ENCODE measurements at places on chromosomes 4 and X. TPM values are rescaled to one million over a fixed set of nuclear protein-coding genes. Genes with fewer than 3 reads are reported as not detected.

DNA sequence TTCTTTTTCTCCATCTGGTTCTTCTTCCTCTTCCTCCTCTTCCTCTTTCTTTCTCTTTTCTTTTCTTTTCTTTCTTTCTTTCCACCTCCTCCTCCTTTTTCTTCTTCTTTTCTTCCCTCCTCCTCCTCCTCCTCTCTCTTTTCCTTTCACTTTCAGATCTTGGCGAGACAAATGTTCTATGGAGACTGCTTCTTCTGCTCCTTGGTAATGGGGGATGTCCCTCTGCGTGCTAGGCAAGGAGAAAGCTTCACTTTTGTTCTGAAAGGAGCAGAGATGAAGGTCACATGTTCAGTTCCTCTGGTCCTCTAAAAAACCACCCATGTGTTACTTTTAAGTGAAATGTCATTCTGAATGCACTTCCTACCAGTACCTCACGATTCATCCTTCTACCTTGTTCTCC lies 33.2 kb downstream of the NBDY start:
- peaks cover 3% of the 10 kb centered on the region for H3K4me1 ChIP-seq
- no peak overlapping the region for H3K4me3 ChIP-seq
- no peak for DNase-seq
- H3K36me3 ChIP-seq: no peaks in the 10 kb centered on the region
- H3K27ac ChIP-seq: no peak overlapping the region

DNA sequence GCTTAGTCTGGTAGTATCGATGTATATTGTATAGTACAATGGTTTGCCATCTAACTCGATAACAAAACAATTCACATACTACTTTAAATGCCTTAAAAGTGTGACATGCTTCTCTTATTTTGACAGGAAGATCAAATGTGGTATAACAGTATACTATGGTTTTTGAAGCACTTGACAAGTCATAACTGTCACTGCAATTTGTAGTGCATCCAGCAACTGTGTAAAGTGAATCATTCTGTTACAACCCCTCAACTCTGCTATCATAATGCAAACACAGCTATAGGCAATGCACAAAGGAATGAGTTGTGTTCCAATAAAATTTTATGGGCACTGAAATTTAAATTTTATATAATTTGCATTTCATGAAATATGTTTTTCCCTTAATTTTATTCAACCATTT lies 14.0 kb downstream of the RAP1GDS1 start:
- H3K4me1 ChIP-seq: no peaks in the 10 kb centered on the region
- no peaks in the 10 kb centered on the region for H3K36me3 ChIP-seq
- no peak for DNase-seq
- H3K4me3 ChIP-seq: no peak overlapping the region
- H3K27me3 ChIP-seq: no peaks in the 10 kb centered on the region

DNA sequence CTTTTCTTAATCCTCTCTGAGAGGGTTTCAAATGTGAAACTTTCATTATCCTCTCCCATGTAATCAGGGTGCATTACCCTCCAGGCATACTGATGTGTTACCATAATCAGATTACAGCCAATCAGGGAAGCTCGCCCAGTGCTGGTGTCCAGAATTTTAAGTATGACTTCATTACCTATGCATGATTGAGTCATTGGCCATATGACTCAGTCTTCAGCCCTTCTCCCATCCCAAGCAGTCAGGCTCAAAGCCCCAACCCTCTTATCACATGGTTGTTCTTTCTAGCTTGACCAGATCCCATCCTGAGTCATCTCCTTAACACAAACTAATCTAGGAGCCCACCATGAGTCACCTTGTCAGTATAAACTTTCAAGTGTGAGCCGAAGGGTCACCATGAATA lies 1668.1 kb upstream of the AGA start:
- peak overlapping the region; percentile 75 for H3K27ac ChIP-seq
- no peaks in the 10 kb centered on the region for H3K27me3 ChIP-seq
- no peaks in the 10 kb centered on the region for H3K36me3 ChIP-seq
- no peak overlapping the region for H3K4me3 ChIP-seq
- DNase-seq: peak; percentile 99

- DNase-seq: peak; percentile 38
- H3K27ac ChIP-seq: no peak overlapping the region
- no peaks in the 10 kb centered on the region for H3K36me3 ChIP-seq
These were observed 70.5 kb downstream of the HADH start for GRCh38 chr4:108060164-108060563.

SPOCK3 gene
- 0.36 TPM for total RNA-seq
